NCI-H187 (cell line): ENCODE measurements at places on chromosomes 16 and 17.

GRCh38 chr16:85639529-85640253, 26.6 kb downstream of the GSE1 start:
- DNase-seq, result peak; percentile 46

DNA sequence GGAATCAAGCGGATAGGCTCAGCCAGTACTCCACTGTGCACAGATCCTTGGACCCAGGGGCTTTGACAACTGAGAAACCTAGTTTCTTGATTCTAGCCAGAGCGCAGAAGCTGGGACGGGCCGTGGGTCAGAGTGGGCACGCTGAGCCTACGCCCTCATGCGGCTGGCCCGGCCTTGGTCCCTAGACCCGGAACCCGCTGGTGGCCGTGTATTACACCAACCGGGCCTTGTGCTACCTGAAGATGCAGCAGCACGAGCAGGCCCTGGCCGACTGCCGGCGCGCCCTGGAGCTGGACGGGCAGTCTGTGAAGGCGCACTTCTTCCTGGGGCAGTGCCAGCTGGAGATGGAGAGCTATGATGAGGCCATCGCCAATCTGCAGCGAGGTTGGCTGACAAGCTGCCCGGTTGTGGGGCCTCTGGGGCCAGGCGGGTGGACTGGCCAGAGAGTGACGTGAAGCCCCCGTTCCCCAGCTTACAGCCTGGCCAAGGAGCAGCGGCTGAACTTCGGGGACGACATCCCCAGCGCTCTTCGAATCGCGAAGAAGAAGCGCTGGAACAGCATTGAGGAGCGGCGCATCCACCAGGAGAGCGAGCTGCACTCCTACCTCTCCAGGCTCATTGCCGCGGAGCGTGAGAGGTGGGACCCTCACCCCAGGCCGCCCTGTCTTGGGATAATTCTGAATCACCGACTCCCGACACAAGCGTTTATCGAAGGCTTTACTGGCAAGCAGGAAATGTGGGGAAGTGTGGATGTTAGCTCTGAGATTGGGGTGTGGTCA, 946 bp downstream of the STUB1 start:
- no peak for DNase-seq

DNA sequence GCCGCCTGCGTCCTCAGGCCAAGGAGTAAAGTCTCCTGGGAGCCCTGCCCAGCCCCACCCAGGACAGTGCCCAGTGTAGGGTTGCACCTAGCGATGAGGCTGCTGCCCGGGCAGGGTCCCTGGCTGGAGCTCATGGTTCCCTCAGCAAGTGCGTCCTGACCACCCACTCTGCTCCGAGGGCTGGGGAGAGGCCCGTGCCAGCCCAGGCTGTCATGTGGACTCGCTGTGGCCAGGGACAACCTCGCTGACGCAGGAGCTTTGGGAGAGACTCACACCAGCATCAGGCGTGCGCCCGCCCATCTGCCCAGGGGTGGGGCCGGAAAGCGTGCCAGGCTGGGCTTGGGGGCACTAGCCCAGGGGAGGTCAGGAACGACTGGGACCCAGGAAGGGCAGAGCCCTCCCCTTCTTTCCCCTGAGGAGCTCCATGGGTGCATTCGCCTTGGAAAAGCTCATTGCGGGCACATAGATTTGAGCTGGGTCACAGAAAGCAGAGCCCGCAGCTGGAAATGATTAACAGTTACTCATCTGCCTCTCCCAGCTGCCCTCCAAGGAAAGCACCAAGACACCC, 19.7 kb downstream of the DPEP1 start:
- no peak for DNase-seq

- no peak for DNase-seq
Observed at GRCh38 chr17:74119965-74120364, 83.5 kb upstream of the RPL38 start.

DNA sequence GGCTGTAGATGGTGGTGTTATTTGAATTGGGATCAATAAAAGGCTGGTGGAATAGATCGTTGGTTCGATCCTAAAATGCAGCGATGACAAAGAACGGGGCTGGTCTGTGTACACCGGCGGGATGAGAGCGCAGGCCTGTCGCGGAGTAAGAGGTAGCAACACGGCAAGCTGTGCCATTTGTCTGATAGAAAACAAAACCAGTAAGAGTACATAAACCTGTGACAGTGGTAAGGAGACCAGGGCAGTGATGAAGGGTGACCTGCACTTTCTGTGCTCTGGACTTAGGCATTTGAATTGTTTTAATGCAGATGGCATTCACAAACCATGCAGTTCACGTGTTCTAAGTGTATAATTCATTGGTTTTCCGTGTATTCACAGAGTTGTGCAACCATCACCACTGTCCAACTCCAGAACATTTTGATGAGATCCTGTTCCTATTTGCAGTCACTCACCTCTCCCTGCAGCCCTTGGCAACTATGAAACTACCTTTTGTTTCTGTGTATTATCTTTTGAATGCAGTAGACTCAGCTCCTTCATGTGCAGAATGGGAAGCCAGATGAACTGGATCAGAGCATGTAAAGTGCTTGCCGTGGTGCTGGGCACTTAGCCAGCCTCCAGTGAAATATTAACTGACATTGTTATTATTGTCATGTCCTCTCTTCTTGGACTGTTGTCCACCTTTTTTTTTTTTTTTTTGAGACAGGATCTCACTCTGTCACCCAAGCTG, 286.1 kb downstream of the SNX29 start:
- no peak for DNase-seq

GRCh38 chr17:4256952-4257351, 6.8 kb downstream of the ANKFY1 start:
- DNase-seq, result no peak
